Germinal center (tissue), 1 donor: ENCODE measurements at places on chromosomes 5 and 9.
A peak's percentile ranks its signal among the peaks of the same experiment; 100 is the strongest.

DNA sequence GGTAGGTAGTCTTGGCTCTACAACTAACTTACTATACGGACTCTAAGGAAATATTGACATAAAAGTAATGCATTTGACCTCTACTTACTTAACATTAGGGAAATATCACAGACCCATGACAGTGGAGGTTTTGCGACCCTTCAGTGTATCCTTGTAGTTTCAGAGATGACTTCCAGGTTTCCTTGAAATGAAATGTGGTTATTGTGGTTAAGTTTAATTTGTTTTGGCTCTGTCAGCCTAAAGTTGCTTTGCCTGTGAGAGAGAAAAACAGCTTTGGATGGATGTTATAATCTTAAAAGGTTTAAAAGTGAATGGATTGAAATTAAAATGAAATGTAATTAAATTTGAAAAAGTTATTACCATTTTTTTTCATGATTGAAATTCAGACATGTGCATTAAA, 42.9 kb downstream of the LRRTM2 start:
- DNase-seq: no peak

DNA sequence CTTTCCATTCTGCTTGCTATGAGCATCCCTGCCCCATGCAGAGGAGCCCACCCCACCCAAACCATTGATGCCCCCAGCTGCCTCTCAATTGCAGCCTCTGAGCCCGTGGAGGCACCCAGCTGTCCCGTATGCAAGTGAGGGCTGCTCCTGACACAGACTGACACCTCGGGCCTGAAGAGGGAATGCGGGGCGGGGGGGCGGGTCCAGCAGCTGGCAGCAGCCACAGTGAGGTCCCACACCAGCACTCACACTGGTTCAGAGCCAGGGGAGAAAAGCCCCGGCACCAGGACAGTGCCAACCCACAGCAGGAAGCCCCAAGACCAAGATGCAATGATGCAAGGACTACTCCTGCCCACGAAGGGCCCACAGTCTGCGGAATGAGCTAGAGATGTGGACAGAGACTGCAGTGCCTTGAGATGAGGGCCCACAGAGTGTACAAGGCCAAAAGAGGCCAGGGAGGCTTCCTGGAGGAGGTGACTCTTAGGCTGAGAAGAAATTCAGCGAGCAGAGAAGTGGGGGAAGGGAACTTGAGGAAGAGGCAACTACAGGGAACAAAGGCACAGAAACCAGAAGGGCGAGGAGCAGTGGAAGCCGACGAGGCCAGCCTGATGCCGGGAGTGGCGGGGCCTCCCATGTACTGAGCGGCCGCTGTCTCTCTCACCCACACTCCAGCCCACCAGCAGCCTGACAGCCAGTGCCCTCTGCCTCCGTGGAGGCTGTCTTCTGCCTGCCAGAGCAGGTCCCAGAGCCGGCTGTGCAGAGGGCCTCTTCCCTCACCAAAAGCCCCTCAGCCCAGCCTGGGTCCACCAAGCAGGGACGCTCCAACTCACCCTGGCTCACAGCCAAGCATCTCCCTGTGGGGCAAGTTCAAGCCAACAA, 9.2 kb downstream of the EEIG1 start:
- no peak for DNase-seq

DNA sequence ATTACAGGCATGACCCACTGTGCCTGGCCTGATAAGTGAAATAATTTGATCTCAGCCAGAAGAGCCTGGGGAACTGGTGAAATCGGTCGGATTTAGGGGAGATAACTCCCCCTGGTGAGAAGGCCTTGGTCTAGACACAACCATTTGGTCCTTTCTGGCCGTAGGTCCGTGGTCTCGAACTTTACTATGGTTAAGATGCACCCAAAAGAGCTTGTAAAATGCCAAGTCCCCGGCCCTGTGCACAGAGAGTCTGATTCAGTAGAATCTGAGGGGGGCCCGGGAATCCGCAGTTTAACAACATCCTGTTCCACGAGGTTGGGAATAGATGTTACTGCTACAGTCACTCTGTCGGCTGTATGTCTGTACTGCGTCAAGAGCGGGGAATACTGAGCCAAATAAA, 140.7 kb downstream of the C9orf50 start:
- DNase-seq: no peak

DNA sequence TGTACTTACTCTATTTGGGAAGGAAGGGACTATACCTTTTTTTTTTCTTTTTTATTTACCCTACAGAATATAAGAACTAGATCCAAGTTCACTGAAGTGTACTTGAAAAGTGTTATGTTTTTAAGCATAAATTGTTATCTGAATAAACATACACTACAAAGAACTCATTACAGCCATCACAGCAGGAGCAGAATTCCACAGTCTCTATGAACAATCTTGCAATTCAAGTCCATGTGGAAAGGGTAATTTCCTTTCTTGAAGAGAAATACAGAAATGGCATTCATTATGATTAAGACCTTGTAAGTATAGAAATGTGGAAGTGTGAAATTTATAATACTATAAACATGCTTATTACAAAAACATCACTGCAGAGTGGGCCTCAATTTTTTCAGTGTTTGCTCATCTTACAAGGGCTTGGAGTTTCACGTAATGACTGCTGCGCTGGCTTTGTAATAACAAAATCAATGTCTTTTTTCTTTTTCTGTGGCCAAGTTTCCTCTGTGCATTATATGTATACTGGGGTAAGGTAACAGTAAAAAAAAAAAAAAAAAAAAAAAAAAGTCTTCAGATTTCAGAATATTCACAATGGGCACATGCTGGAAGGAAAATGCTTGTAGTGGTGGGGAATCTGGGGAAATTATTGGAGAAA, 77.0 kb upstream of the GNA14 start:
- no peak for DNase-seq

- DNase-seq: no peak
These were observed 147.4 kb downstream of the ESM1 start for GRCh38 chr5:54837981-54838380.

GRCh38 chr5:176620333-176620981, 9.9 kb downstream of the SNCB start:
- DNase-seq: no peak

DNA sequence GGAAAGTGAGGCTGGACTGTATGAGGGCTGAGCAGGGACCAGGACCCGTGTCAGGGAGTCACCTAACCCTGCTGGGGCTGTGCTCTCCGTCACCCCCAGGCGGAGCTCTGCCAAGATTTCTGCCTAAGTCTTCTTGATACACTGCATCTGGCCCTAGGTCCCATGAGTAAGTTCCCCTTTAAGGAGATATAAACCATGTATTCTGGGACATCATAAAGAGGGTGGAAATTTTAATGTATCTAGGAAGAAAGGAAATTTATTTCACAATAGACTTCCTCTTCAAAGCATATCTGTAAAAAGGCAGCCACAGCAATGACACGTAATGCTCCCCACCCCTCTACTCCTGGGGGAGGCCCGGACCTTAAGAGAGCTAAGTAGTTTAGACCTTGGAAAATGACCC, 183.4 kb downstream of the FBXL7 start:
- DNase-seq: no peak

DNA sequence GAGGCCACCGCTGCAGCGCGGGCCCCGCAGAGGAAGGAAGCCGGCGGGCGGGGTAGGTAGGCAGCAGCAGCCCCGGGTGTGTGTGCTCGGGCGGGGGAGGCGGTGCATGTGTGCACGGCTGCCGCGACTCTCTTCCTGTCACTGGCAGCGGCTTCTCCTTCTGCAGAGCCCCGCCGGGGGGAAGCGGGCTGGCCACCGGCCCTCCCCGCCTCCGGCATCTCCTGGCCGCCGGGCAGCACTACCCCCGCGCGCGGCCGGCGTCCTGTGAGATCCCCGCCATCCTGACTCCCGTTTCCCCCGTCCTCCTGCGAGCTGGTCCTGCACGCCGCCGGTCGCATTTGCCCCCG, 315 bp downstream of the PIK3R1 start:
- peak; percentile 80 for DNase-seq

GRCh38 chr9:114385397-114386181, 2.2 kb downstream of the AKNA start:
- DNase-seq: peak; percentile 74

- no peak for DNase-seq
These were observed 482.2 kb upstream of the PAPPA start for GRCh38 chr9:115671236-115671962.

GRCh38 chr9:19113964-19114679, 11.4 kb upstream of the HAUS6 start:
- no peak for DNase-seq

GRCh38 chr9:656926-657568, 184.4 kb upstream of the DMRT1 start:
- DNase-seq: peak; percentile 28

DNA sequence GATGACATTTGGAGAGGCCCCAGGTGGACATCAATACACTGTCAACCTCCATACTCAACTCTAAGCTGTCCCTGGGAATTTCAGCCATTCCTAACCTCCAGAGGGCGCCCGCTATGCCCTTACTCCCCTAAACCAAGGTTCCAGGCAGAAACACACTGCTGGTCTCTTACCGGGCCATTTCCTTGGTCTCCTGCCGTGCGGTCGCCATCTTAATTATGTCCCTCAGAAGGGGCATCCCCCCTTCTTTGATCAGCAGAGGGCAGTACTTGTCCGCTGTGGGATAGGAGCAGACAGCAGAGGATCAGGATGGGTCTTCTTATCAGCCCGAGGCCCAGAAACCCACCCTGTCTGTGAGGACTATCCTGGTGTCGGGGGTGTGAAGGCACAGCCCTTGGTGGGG, 9.3 kb upstream of the ZDHHC12 start:
- no peak for DNase-seq

DNA sequence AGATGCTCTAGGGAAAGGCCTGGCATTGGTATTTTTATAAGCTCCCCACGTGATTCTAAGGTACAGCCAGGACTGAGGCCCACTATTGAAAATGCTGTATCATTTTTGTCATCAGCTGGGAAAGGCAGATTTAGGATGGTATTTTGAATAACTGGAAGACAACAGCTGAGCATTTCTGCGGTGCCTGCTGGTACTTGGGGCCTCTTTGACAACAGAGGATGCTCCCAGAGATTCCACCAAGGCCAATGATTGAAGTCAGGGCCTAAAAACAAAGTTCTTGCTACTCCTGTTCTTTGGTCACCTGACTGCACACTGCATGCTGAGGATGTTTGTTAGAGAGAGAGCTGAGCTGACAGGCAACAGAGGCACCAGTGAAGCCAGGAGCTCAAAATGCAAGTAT, 8.1 kb downstream of the FBLL1 start:
- no peak for DNase-seq

- DNase-seq: no peak
These were observed 132.7 kb downstream of the MPDZ start for GRCh38 chr9:13146840-13147239.

DNA sequence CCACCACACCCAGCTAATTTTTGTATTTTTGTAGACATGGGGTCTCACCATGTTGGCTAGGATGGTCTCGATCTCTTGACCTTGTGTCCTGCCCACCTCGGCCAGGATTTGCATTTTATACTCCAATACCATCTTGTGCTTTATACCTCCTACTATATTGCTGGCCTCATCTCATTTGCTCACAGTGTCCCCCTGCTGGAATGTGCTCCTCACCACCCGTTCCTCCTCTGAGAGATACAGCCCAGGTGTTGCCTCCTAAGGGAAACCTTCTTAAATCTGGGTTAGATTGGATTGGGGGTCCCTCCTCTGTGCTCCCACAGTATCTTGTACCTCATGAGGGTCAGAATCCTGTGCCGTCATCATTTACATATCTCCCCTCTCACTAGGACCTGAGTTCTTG, 131.7 kb downstream of the PAPPA start:
- no peak for DNase-seq

GRCh38 chr9:96874947-96875460, 20.7 kb upstream of the ZNF782 start:
- DNase-seq: peak; percentile 62
